ENCODE measurements at places on chromosomes 5 and 9. TPM values are rescaled to one million over a fixed set of nuclear protein-coding genes. Genes with fewer than 3 reads are reported as not detected.

DNA sequence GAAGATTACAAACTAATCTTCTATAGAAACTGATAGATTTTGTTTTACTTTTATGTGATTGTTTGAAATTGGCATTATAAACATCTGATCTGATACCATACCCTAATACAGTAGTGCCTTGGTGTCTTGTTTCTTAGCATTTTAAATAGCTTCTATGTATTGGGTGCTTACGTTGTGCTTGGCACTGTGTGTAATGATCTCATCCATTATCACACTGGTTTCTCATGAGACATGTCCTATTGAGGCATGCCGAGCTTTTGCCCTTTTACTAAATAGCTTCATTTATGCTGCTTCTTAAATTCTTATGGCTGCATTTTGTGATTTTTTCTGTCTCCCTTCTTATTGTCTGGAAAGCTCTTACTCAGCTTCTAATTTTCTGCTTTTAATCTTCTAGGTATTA lies 48.2 kb upstream of the TLR4 start:
- DNase-seq, result no peak

Gene PTBP3
- 17.5 TPM for total RNA-seq

GRCh38 chr5:150641006-150641570 lies 628 bp downstream of the SYNPO start:
- DNase-seq, result peak; percentile 77

DNA sequence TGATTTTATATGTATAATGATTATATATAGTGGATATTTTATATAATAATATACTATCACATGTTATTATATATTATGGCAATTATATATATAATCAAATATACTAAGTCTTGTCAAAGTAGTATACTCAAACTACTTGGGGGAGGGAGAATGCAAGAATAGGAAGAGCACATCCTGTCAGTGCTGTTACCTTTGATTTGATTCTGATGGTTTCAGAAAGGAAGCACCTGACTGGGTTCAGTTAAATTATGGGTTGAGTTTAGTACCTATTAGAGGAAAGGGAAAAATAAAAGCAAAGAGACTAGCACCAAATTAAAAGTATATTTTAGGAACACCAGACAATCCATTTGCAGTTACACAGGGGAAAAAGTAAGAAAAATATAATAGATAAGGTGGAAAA lies 107.6 kb downstream of the GRIA1 start:
- no peak for DNase-seq

DNA sequence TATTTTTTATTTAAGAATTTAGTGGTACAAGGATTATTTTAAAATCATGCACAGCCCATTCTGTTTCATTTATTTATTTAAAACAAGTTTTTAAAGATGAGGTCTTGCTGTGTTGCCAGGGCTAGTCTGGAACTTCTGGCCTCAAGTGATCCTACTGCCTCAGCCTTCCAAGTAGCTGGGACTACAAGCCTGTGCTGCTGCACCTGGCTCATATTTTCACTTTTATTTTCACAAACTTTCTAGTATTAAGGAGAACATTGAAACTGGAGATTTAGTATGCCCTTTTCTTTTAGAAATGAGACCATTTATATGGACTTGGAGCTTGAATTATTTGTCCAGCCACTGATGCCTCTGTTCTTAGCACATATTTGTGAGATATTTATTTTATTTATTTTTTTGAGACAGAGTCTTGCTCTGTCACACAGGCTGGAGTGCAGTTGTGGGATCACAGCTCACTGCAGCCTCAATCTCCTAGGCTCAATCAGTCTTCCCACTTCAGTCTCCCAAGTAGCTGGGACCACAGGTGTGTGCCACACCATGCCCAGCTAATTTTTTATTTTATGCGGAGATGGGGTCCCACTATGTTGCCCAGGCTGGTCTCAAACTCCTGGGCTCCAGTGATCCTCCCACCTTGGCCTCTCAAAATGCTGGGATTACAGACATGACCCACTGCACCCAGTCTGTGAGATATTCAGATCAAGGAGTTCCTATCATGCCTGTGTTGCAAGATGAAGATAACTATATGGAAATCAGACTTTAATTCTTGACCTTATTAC lies 7.4 kb downstream of the DMXL1 start:
- no peak for DNase-seq

DNA sequence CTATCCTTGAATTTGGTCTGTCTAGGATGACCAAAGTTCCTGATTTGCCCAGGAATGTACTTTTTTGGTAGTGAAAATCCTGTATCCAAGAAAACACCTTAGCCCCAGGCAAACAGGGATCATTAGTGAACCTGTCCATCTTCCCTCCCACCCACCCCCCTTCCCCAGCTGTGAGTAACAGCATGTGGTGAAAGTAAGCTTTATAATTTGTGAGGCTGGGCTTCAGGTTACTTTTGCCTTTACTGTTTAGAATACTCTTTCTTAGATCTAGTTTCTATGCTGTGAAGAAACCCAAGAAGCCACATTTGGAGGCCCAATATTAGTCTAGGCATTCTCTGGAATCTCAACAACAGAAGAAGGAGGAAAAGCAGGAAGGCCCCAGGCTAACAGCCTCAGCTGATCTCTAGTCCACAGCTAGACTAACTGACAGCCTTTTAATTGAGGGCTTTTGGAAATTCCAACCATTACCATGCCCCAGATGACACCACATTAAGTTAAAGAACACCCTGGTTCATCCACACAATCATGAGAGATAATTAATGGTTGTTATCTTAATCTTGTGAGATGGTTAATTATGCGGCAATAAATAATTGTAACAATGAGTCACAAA lies 703.0 kb upstream of the NUDT12 start:
- no peak for DNase-seq

Gene LHX3
- not detected for total RNA-seq

DNA sequence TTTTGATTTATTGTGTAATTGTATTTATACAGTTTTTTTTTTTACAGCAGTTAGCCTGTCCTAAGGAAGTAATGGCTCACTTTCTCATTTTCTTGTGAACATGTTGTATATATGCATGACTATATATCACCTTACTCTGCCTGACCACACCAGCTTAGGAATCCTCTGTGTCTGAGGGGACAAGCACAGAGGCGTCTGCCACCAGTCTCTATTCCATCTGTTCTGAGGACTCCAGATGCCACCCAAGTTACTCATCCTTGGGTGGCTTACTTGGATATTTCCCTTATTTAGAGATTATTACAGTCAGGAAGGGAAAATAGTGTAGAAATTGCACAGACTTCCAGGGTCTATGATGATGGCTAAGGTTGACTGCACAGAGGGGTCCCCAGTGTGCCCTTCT lies 256.3 kb upstream of the C9orf72 start:
- DNase-seq, result no peak

DNA sequence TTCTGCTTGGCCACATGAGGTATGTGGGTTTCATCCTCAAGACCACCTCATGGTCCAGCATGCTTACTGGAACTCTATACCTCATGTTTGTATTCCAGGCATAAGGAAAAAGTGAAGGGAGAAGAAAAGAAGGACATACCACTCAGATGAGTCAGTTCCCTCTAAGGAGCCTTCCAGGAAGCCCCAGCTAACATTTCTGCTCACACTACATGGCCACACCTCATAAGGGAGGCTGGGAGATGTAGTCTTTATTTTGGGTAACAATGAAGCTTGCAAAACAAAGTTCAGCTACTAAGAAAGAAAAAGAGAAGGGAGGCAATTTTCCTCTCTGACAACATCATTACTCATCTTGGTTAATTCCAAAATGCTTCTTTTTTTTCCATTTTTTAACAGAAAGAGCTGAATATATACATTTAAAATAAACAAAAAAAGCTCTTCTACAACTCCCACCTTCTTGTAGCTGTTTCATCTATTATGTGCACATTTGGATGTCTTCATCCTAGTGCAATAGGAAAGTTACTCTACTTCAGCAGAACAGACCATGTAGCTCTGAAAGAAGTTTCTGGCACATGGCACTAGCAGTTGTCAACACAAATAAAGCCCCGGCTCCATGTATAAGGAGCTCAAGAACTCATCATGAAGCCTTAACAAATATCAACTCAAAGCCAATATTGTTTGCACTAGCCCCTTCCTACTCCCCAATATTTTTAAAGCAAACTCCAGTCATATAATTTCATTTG lies 123.6 kb upstream of the CCDC112 start:
- DNase-seq, result peak; percentile 95

DNA sequence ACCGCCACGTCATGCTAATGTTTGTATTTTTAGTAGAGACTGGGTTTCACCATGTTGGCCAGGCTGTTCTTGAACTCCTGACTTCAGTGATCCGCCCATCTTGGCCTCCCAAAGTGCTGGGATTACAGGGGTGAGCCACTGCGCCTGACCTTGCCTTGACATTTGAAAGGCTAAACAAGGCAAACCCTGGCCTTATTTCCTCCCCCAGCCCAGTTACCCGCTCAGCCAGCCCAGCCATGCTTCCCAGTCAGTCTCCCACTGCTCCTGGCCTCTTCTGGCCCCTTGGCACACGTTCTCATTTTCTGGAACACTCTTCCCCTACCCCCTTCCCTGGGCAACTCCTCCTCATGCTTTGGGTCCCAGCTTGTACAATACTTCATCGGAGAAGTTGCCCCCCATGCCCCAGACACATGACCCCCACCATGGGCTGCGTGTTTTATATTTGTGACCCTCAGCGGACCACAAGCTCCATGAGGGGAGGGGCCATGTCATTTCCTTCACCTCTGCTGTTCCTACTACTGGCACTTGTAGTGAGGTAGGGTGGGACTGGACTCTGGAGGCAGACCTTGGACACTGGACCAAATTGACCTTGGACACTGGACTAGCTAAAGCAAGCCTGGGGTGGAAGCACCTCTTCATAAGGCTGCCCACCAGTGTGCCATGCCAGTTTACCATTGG lies 94.4 kb upstream of the IER5L start:
- DNase-seq, result no peak

DNA sequence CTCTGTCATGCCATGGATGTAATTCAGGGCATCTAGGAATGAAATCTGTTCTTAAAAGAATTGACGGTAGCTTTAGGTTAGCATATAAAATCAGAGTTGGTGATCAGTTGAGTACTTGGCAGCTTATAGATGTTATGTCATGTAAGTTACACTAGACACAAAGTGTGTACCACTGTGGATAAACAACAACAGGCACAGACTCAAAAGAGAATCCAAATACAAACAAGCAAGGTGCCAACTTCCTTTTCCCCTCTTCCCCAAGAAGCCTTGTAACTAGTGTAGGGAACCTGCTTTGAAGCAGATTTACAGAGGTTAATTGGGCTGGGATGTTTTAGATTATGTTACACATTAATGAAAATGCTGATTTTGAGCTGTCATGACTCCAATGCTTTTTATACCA lies 167.2 kb downstream of the PBX3 start:
- no peak for DNase-seq

DNA sequence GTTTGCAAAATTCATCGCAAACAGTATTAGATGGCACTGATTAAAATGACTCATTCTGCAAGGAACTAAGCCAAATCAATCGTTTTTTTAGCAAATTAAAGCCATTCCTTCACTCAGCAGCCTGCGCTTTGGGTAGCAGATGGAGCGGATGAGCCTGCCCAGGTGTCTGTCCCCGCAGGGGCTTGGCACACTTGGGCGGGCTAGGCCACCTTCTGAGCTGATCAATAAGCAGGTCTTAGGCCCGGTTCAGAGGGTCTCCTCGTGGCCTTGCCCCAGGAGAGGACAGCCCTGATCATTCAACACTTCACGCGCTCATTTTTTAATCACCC lies 78.0 kb upstream of the FCN1 start:
- no peak for DNase-seq

DNA sequence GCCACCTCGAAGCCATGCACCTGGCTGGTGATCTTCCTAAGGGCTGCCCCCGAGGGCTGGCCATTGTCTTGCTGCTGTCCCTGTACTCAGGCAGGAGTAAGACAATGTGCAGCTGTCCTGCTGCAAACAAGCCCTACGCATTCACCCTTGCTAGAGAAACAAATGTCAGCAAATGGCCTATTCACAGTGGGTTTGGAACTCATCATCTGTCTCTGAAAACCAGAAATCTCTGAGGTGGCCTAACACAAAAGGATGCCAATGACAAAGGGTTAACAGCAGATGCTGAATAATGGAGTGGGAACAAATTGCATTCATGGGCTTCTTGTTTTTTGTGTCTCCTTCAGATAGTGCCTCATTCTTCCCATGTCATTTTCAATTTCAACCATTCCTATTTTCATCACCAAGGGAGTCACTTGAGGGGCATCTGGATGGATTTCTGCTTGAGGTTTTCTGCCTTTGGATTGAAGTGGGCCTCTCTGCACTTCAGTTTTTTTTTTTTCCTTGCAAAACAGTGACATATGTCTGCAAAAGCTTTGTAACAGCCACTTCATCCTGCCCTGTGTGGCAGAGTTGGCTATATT lies 261.6 kb upstream of the VLDLR start:
- DNase-seq, result no peak

Gene CDC25C
- 7.5 TPM for total RNA-seq

DNA sequence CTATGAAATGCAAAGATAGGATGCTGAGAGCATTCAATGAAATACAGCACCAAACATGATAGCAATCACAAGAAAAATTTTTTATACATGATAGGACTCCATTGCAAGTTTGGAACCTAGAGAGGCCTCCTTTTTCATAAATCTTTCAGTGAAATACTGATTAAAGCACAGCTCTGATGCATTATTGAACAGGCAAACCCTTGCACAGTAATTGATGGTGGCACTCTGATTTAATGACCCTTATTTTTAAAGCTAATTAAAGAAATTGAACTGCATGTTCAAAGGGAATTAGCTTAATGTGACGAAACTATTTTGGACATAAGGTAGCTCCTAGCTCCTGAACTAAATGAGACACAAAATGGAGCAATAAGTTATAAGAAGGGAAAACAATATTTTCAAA lies 44.6 kb downstream of the MPDZ start:
- DNase-seq, result no peak

Gene TRIP13
- 27.2 TPM for total RNA-seq

DNA sequence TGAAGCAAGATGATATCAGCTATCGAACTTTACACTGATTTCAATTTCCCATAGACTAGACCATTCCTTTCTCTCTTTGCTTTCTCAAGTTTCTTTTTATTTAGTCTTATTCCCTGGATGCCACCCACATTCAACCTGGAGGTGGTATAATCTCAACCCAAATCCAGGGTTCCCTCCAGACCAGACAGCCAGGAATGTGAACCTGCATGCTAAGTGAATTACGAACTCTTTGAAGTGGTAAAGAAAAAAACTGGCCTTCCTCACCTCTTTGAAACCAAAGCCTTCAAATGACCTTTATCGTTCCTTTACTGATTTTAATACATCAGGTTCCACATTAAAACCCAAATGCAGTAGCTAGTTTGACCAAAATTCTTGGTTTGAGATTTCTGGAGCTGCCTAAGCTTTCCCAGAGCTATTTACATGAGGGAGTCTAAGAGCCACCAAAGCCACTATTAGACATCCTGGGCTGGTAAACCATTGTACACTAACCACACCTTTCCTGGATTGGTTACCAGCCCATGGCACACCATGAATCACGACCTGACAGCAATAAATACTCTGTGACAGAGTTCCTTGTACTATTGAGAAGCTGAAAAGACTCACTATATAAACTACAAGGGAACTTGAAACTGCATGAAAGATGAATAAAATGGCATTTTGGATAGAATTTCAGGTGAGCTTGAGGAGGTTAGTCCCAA lies 323.7 kb downstream of the ADAMTS6 start:
- no peak for DNase-seq

DNA sequence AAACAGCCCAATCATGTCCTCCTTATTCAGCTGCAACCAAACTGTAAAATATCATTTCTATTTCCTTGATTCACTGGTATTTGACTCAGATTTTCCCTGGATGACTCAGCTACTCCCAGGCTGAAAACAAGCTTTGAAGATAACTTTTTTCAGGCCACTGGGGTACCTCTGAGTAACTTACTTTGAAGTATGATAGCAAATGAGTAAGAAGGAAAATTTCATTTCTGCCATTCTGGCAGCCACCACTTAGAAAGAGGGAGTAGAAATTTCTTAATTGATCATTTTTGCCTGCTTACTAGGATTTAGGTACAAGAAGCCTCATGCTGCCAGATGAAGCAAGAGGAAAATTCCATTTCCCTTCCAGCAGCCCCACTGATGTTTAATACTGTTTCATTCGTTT lies 247.4 kb downstream of the PRELID2 start:
- peak; percentile 93 for DNase-seq
